ENCODE measurements at places on chromosomes 16 and 17. TPM values are rescaled to one million over a fixed set of nuclear protein-coding genes. Genes with fewer than 3 reads are reported as not detected.

Gene GFAP
- total RNA-seq: 0.51 TPM

Gene HSPB9
- not detected for total RNA-seq

Gene RPGRIP1L
- total RNA-seq: 6.8 TPM

Gene CCL13
- total RNA-seq: 3.1 TPM

Gene KRTAP2-3
- not detected for total RNA-seq

Gene CCDC144A
- 10.9 TPM for total RNA-seq

Gene RNF112
- total RNA-seq: 8.4 TPM

DNA sequence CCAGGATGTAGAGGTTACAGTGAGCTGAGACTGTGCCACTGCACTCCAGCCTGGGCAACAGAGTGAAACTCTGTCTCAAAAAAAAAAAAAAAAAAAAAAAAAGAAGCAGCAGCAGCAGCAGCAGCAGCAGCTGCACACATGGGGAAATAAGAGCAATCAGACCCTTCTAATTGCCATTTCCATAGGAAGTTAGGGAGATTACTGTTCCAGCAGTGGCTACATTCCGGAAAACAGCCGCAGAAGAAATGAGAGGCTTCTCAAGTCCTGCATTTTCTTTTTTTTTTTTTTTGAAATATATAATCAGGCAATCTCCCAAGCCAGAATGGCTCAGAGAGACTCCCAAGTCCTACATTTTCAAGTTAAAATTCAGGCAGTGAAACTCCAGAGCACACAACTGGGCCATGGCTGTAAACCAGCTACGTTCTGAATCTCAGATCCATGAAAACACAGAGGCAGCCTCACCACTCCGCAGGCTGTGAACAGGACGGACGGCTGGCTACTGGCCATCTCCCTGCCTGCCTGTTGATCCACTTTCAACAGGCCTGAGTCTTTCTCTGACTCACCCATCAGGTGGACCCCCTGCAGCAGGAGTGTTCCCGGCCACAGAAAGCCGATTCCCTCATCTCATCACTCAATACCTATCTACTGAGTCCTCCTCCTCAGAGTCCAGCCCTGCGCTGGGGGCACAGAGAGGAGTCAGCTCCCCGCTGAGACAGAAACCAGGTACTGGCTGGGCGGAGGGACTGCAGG, 15.0 kb downstream of the TRPV1 start:
- no peak for DNase-seq

- no peak for DNase-seq
These were observed 67.5 kb upstream of the BRD7 start for GRCh38 chr16:50436271-50436670.

DNA sequence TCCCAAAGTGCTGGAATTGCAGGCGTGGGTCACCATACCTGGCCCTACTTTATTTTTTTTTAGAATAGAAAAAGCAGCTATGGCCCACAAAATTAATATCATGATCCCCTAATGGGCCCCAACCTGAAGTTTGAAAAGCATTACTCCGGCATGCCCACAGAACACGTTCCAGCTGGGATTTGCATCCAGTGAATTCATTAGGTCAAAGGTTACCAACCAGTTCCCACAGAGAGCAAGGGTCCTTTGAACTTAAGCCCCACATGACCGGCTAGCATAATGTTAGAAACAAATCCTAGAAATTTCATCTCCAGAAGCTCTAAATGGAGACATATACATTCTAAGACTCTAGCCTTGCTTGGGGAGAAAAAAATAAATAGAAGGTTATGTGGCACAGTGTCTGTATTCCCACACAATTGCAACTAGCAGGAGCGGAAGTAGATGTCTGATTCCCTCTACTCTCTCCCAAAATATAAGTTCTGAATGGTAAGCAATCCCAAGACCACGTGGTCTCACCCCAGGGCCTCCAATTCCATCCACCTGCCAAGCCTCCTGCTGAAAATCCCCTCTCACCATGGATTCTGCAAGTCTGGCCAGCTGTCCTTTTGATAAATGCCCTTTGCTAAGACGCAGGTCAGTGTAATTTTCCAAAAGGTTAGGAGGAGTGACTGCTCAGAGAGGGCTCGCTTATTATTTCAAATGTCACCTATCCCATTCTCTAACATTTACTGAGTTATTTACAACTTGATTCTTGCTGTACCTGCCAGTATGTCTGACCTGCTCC, 395.8 kb downstream of the NPIPA8 start:
- no peak for DNase-seq

DNA sequence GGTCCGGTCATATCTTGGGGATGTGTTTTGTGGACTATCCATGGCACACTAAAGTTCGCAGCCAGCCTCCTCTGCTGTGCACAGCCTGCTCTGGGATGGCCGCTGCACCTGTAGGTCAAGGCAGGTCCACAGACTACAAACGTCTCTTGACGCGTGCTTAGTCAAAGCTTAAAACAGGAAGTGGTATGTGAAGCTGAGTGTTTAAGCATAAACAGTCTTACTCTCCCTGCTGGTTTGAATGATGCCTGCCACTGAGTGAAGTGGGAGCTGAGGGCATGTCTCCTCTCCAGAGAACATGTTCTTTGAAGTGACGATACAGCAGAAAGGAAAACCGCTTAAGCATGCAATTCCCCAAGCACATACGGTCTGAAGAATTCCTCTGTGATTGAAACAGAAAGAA, 365.6 kb downstream of the SLC39A11 start:
- peak; percentile 40 for DNase-seq

GRCh38 chr16:5015887-5016286, 17.8 kb downstream of the NAGPA start:
- no peak for DNase-seq

DNA sequence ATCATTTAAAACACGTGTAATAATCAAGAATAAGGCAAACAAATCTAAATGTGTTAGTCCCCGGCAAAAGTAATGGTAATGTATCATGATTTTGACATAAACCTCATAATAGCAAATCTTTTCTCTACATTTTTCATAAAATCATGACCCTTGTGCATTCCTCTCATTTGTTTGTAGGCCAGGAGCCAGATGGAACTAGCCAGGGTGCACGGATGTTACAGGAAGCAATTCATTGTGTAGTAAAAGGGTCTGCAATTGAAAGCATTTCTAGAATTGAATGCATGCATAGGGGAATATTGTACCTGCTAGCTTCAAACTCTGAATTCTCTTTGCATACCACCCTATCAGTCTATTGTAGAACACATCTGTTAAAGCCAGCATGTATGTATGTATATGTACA, 66.6 kb downstream of the CNTNAP4 start:
- no peak for DNase-seq

GRCh38 chr16:12532871-12533610, 270.6 kb downstream of the CPPED1 start:
- no peak for DNase-seq

DNA sequence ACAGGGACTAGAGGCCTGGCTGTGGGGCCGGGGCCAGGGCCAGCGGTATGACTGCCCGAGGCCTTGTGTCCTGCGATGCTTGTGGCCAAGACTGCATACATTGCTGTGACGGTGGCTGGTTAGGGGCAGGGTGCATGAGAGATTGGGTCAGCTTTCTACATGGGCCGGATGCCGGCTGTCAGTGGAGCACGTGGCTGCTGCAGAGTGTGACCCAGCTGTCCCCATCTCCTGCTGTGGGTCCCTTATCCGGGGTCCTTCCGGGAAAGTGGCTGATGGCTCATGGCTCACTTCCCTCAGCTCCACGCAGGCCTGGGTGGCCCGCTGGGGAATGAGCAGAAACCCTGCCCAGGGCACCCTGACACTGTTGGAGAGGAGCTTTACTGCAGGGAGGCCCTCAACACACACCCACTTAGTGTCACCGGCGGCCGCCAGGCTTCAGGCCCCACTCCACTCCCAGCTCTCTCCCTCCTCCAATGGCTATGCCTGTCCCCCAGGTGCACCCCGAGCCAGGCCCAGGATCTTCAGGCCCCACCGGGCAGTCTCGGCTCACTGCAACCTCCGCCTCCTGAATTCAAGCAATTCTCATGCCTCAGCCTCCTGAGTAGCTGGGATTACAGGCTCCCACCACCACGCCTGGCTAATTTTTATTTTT, 808 bp upstream of the RGS11 start:
- DNase-seq: no peak

GRCh38 chr17:2244545-2245525, 58.8 kb downstream of the SMG6 start:
- DNase-seq: peak; percentile 96

GRCh38 chr17:83024218-83024971, 55.0 kb upstream of the METRNL start:
- no peak for DNase-seq

- no peak for DNase-seq
These were observed 40.2 kb downstream of the NLRP1 start for GRCh38 chr17:5544115-5544514.

- no peak for DNase-seq
These were observed 35.8 kb downstream of the NF1 start for GRCh38 chr17:31130286-31131224.

DNA sequence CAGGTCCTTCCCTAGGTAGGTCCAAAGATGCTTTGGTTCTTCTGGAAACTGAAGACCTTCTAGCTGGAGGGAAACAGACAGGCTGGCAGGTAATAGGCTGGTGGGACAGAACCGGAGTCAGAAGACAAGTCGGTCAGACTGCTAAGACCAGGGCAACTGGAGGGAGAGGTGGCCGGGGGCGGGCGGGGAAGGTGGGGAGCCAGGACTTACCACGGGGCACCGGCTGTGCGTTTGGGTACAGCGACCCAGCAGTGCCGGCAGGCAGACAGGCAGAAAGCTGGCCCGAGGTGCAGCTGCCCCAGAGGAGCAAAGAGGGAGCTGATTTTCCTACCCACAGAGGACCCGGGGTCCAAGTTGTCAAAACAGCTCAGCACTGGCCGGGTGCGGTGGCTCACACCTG, 575 bp downstream of the SLC52A1 start:
- DNase-seq: no peak

GRCh38 chr17:17892009-17892408, 55.2 kb upstream of the SREBF1 start:
- no peak for DNase-seq

DNA sequence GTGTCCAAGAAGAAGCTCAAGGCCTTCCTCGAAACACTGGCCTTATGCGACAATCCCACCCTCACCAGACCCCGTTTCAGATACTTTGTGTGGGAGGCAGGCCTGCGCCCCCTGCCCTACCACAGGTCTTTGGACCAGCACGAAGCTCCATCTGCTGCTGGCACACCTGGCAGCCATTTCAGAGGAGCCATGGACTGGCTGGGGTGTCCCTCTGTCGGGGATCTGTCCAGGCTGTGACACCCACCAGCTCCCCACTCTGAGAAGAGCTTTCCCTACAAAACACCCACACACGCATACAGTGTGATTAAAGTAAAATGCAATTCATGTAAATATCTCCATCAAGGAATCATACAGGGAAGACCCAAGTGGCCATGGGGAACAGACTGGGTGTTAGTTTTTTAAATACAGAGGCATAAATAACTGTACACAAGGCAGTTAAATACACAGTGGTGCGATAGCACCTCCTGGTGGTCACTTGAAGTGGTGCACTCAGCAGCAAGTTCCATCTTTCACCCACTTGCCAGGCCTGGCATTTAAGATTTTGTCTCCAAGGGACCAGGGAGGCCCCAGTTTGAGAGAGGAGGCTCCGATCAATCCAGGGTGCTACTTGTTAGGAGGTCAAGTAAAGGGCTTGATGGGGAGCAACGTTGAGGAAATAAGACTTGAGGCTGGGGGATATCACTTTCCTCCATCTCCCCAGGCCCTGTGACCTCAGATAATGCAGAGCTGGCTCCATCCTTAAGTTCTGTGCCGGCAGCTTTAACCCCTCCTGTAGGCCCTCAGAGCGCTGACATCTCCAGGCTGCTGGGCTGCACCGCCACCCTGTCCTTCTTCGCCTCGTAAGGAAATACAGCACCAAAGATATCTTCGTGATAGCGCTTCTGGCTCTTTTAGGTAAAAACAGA, 43.6 kb downstream of the NOS2 start:
- DNase-seq: peak; percentile 88

DNA sequence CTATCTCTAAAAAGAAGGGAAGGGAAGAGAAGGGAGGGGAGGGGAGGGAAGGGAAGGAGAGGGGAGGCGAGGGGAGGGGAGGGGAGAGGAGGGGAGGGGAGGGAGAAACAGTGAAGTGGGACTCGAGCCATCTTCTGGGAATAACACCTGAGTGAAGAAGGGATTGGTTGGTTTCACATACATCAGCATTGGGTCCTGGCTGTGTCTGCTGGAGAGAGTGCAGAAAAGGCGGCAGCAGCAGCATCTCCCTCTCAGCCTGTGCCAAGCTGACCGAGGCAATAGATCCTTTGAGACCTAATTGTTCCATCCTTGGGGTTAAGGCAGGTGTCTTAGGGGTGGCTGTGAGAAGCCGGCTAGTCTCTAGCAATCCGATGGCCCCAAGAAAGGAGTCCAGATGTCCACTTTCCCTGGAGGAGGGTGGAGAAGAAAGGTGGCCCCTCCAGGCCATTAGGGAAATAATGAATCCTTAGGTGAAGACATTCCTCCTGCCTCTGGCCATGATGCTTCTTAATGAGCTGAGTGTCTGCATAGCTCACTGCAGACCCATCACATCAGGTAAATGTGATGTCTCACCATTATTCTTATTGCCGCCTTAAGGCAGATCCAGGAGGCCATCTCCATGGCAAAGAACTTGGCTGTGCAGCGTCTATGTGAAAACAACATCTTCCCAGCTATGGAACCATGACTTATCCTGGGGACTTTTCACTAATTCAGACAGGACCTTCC, 71.6 kb downstream of the WIPI1 start:
- no peak for DNase-seq

- DNase-seq: no peak
These were observed 12.3 kb downstream of the ALOXE3 start for GRCh38 chr17:8105957-8106398.

- no peak for DNase-seq
These were observed 69.7 kb downstream of the TANC2 start for GRCh38 chr17:63035695-63036094.

- DNase-seq: no peak
These were observed 4.8 kb upstream of the KRT31 start for GRCh38 chr17:41402161-41402560.

GRCh38 chr17:17719966-17720543, 38.8 kb downstream of the RAI1 start:
- no peak for DNase-seq

GRCh38 chr17:41121742-41122141, 2.2 kb downstream of the KRTAP4-12 start:
- no peak for DNase-seq

- DNase-seq: no peak
These were observed 41.7 kb downstream of the EFCAB5 start for GRCh38 chr17:29982991-29983653.

DNA sequence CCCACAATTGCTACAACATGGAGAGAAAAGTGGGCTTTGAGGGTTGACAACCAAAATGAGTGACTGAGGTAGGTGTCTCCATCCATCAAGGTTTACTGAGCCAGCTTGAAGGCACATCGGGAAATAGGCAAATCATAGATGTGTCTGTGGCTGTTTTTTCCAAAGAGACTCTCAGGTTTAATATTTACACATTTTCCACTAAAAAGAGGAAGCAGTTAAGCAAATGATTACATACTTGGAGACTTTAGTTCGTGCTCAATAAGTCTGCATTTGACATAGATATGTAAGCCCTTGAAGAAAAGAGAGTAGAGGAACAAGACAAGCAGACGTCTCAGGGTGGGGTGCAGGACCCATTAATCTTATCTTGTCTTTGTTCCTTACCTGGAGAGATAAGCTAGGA, 148.9 kb upstream of the COX10 start:
- DNase-seq: no peak

Data from posterior vena cava (tissue), 2 donors.